Thoracic aorta (tissue), 2 donors: ENCODE measurements at places on chromosomes 16 and 17.

DNA sequence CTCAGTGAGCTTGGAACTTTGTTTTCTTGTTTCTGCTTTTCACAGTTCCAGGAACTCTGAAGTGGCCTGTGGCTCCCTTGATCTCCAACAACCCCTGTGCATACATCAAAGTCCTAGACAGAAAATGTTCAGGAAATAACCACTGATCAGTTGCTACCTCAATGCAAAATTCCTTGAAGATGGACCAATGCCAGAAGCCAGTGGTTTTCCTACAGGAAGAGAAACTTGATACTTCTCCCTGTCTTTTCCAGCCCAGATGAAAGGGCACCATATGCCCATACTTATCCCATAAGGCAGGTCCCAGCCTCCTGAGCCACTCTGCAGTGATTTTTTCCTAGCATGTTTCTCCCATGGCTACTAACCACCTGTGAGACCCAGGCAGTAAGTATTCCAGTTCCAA, 12.3 kb upstream of the CDRT4 start:
- DNase-seq, result no peak

DNA sequence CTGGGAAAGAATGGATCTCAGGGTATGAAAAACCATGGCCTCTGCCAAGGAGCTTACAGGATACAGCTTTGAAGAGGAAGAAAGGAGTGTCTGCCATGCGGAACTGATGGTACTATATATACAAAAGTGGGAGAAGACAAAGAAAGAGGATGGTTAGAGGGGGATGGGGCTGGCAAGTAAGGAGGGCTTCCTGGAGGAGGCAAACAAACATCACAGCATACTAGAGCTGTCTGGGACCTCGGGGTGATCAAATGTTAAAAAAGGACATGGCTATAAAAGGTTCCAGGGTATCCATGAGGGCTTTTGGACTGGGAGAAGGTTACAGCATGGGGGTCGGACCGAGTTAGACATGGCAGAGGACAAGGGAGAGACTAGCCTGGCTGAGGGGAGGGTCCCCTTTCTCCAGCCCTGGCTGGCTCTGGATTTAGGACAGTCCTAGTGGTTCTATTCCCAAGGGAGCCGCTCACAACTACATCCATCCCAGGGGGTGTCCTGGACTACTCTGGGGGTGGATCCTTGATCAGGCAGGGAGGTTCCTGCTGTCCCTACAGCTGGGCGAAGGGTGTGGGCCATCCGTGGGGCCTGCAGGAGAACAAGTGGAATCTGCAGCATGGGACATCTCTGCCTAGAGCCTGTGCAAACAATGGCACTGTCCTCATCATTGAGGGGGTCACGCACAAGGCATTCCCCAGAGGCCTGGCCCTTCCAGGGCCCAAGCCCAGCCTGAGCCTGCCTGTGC, 12.2 kb downstream of the WNT9B start:
- no peak for DNase-seq

DNA sequence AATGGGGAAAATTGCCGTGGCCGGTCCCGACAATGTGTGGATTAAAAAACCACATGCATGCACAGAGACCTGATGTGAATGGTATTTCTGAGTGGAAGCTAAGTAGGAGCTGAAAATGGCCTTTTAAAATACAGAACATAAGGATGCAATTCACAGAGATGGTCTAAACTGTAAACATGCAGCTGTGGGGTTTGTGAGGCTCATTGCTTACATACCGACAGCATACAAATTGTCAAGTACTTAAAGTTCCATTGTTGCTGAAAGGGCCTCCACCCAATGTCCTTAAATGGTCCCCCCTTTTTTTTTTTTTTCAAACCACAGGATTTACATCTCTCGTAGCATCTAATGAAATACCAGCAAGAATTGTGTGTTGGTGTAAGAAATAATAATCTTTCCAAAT, 523.2 kb downstream of the MAF start:
- DNase-seq, result no peak

DNA sequence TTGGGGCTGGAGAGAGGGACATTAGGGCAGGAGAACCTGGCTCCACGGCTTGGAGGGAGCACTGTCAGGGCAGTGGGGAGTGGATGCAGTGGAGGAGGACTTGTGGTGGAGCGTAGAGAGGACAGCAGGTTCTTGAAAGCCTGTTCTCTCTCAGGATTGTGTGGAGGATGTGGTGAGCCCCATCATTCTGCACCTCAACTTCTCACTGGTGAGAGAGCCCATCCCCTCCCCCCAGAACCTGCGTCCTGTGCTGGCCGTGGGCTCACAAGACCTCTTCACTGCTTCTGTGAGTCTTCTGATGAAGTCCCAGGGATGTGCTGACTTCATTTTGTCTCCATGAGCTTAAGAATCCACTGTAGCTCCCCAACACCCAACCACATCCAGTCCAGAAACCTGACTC, 13.5 kb downstream of the COX6A2 start:
- no peak for DNase-seq

DNA sequence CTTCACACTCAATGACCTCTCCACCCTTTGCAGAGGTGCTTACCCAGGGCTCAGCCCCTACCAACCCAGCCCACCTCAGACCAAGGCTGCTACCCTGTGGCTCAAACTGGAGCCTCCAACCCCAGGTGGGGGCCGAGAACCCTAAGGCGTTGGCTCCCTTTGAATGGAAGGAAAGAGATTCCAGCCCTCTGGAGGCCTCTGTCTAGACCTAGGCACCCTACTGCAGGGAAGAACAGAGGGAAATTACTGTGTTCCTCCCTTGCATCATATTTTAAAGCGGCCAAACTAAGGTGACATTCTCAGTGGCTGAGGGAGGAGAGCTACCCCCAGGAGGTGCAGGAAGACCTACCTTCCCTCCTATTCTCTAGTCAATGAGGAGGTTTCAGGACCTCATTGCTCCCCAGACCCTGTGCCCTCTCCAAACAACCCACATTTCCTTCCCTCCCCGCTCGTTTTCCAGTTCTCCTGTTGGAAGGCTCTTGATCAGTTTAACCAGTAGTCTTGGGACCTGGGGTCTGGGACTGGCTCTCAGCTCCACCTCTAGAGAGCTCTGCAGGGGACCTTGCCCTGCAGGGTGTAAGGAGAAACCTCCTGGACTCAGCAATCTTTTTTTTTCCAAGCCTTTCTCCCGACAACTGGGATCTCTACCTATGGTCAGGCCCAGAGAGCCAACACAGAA, 5.5 kb upstream of the HOXB8 start:
- DNase-seq, result no peak

DNA sequence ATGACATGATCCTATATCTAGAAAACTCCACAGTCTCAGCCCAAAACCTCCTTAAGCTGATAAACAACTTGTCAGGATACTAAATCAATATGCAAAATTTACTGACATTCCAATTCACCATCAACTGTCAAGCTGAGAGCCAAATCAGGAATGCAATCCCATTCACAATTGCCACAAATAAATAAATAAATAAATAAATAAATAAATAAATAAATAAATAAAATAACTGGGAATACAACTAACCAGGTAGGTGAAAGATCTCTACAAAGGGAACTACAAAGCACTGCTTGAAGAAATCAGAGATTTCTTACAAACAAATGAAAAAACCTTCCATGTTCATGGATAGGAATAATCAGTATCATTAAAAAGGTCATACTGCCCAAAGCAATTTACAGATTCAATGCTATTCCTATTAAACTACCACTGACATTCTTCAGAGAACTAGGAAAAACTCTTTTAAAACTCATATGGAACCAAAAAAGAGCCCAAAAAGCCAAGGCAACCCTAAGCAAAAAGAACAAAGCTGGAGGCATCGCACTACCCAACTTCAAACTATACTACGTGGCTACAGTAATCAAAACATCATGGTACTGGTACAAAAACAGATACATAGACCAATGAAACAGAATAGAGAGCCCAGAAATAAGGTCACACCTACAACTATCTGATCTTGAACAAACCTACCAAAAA, 37.7 kb downstream of the BRIP1 start:
- DNase-seq, result no peak

- no peak for DNase-seq
Observed at GRCh38 chr16:20859699-20860098, 40.5 kb downstream of the DCUN1D3 start.

DNA sequence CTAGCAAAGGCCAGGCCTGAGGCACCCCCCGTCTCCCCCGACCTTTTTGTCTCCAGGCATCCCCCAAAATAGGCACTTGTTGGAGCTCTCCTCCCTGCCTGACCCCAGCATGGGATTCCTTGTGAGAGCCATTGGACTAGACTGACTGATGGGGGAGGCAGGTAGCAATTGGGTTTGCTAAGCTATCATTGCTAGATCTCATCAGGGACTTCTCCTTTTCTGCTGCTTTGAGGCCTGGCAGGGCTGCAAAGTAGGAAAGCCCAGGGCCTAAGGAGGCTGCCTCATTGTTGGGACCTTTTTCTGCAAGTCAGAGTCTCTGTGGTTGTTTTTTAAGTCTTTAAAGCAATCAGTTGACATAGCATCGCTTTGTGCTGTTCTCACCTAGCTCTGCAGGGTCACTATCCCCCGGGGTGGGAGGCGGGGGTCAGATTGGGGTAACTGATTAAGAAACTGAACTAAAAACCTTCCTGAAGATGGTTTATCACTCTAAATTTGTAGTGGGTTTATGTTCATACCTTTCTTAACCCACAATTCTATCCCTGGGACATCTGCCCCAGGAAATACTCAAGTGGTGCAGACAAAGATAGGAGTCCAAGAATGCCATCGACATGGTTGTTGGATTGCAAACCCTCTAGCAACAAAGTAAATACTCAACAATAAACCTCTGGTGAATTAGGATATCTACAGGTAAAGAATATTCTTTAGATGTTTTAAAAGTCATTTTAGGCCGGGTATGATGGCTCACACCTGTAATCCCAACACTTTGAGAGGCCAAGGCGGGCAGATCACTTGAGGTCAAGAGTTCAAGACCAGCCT, 28.0 kb downstream of the LLGL2 start:
- DNase-seq, result no peak

DNA sequence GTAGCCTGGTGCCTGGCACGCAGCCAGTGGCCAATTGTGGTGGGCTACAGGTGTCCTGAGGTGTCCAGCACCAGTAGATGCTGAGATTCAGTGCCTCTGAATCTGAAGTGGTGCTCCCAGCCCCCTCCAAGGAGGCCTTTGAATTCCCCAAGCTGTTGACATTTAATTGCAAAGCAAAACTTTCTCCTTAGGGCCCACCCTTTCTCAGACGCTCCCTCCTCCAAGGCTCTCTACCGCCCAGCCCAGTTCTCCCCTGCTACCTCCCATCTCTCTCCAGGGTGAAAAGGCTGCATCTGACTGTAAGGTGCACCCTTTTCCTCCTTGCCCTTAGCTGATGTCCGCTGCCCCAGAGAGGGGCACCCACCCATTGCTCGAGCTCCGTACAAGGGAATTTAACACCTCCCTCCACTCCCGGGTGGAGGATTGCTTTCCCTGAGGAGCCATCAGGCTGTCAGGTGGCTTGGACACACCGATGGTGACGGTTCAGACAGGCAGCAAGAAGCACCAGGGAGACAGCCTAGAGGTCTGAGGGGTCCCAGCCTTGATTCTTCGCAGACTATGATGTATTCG, 1.7 kb downstream of the BEAN1 start:
- no peak for DNase-seq

DNA sequence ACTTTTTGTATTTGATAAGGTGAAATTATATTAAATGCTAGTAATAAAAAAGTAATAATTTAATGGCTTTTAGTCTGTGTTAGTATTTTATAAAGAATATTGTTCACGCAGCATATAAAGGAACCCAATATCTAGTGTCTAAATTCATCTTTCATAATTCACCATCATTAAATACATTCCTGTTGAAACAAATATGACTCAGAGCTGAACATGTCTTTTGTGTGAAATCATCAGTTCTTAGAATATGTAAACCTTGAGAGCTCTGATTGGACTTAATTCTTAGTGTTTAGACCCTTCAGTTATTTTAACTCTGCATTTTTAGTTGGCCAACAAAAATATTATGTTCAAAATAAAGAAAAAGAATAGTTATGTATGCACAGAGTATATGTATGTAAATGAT, 71.8 kb downstream of the ABHD15 start:
- DNase-seq, result no peak

GRCh38 chr17:66748578-66748977, 86.3 kb upstream of the CACNG5 start:
- DNase-seq, result no peak

GRCh38 chr16:62967163-62967562, 930.9 kb upstream of the CDH8 start:
- no peak for DNase-seq

GRCh38 chr16:24070851-24071250, 185.3 kb upstream of the CACNG3 start:
- DNase-seq, result no peak

- no peak for DNase-seq
Observed at GRCh38 chr17:66753126-66753920, 81.6 kb upstream of the CACNG5 start.

DNA sequence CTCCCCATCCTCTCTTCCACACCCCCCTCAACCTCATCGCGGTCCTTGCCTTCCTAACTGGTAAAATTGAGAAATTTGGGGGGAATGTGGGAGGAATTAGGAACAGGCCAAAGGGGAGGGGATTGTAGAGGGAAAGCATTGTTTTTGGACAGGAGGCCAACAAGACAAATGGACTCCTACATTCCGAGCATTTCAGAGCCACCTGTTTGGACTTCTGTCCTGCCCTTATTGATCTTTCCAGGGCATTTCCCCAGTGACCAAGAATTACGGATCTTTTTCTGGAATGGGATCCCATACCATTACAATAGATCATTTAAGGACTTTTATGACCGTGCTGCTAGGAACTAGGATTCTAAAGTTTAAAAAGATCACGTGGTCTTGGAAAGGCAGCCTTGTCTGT, 221.3 kb upstream of the ASIC2 start:
- DNase-seq, result no peak

DNA sequence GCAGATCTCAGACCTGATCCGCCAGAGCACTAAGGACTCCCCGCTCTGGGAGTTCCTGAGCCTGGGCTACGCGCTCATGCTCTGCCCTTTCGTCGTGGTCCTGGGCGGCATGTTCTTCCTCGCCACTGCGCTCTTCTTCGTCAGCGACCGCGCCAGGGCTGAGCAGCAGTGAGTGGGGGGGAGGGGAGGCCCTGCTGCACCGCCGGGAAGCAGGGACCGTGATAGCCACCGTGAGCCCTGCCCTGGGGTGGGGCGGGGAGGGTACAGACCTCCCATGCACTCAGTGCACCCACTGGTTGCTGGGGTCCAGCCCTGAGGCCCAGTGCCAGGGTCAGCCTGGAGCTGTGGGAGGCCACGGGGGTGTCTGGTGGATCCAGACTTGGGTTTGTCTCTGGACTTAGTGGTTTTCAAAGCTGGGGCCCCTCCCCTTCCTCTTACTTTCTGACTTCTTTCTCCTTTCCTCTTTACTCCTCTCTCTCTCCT, 18.9 kb downstream of the MYBBP1A start:
- no peak for DNase-seq
